ENCODE measurements at places on chromosomes 12 and 14.

- peak; percentile 12 for DNase-seq
These were observed 1.1 kb upstream of the HOXC4 start for GRCh38 chr12:54052438-54053002.

DNA sequence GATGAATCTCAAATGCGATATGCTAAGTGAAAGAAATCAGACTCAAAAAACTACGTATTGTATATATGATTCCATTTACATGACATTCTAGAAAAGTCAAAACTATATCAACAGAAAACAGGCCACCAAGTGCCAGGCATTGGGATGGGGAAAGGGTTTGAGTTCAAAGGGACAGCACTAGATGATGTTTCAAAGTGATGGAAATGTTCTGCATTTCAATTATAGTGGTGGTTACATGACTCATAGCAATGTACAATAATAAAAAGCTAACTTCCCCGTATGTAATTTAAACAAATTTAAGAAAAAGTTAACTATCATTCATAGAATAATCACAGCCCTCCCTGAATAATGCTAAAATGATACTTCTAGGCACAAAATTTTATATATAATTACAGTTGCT lies 13.5 kb downstream of the HECTD1 start:
- no peak for DNase-seq

DNA sequence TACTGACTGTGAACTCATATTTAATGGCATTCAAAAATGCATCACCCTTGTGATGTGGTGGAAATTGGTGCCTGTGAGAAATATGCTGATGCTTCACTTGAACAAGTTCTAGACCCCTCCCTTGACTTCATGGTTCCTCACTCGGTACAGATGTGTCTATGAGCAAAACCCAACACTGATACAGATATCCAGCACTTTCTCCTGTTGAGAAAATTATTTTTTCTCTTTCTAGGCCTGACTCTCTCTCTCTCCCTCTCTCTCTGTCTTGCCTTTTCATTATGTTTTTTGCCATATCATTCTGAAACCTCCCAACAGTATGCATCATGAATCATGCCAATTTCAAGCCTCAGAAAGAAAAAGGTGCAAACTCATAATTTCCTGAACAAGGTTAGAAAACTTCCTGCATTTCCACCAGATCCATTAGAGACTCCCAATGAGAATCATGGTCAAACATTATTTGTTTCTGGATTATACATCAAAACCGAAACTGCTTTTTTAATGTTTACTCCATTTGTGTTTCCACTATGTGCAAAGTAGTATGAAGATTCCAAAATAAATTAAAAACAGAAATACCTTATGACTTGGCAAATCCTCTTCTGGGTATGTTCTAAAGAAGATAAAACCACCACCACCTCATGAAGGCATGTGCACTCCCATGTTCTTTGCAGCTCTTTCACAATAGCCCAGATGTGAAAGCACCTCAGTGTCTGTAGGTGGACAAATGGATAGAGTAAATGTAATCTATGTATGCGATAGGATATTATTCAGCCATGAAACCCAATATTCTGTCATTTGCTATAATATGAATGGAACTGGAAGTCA lies 543.6 kb downstream of the TMEM121 start:
- no peak for DNase-seq

- no peak for DNase-seq
These were observed 6.2 kb upstream of the SYCP3 start for GRCh38 chr12:101745481-101745880.

GRCh38 chr14:91778217-91778616 lies 46.3 kb upstream of the CATSPERB start:
- DNase-seq = no peak

- no peak for DNase-seq
These were observed 760.1 kb downstream of the RPS29 start for GRCh38 chr14:48826058-48826457.

- no peak for DNase-seq
These were observed 35.9 kb upstream of the WNK1 start for GRCh38 chr12:716506-716905.

DNA sequence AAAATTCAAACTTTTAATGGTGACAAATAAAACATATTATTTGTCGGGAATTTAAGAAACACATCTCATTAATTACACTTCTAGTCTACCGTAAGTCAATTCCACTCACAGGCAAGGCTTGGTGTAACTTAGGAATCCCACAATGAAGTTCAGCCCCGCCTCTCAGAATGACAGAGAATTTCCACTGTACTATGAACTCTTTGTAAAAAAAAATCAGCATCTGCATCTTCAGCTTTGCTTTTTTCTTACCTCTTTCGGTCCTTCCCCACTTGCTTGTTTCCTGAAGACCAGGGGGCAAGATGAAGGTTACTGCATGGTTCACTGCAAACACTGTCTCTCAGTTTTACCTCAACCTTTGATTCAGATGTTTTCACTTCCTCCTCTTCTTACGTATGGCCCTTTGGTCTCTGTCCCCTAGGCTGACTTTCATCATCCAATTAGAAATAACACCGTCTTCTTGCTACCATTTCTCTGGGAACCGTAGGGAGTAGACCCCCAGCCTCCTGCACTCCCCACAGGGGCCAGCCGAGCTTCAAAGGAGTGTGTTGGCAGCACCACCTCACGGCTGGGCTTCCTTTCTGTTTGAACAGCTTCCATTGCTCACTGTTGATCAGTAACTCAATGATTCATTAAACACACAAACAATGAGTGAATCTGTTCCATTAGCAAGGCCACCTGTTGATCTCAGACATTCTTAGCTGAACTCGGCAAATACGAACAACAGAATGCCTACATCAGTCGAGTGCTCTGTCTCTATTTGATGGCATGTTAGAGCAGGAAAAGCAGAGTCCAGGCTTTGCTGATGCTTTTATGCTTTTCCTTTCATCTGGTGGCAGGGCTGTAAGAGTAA lies 343.0 kb downstream of the BMP4 start:
- DNase-seq = no peak

GRCh38 chr14:23056956-23057756 lies at the start of gene CDH24:
CDH24 (minus strand) TSS chr14:23057520; CDS start chr14:23055733, 1,787 bp downstream.
- no peak for DNase-seq

DNA sequence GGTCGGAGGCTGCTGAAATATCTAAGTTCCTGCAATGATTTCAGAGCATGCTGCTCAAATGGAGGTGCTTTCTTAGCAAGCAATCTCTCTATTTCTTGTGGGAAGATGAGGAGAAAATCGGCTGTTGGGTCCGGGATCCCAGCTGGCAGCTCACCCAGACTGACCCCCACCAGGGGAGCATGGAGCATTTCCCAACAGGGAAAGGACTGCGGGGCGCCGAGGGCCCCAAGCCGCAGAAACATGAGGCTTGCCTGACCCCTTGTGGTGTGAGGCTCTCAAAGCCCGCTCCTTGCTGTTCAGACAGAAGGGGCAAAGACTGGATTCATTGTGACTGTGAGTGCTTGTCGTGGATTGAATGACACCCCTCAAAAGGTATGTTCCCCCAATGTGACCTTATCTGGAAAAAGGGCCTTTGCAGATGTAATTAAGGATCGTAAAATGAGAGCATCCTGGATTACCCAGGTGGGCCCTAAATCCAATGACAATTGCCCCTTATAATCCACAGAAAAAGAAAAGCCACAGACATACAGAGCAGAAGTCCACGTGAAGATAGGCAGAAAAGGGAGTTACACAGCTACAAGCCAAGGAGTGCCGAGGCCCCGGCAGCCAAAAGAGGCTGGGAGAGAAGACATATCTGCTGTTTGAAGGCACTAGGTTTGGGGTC lies 116.3 kb upstream of the VASH1 start:
- DNase-seq = peak; percentile 31

- DNase-seq = no peak
These were observed 56.9 kb upstream of the E2F7 start for GRCh38 chr12:77122236-77122635.

DNA sequence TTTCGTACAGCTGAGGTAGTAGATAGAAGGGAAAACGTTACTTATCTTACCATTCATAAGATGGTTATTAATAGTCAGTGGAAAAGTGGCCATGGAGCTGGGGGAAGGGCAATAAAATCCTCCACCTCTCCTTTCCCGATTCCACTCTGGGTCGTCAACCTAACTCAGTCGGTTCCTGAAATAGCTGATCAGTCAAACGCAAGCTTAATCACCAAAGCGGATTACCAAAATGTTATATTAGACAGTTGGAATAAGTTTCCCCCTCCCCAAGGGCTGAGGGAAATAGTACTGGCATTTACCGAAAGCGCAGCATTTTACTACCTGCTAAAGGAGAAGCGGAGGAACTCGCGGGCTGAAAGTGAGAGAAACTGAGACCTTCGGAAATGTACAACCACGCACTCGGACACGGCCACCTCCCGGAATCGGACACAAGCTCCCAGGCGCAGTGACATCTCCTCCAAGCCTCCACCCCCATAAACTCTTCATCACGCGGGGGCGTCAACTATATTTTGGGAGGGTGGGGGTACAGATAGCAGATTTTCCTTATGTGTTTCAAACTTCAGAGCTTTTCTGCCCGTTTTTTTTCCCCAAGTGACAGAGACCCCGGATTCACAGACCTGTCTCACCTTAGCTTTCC lies 1.2 kb downstream of the PPM1H start:
- DNase-seq = no peak

- DNase-seq = no peak
These were observed 393 bp upstream of the DCAF5 start for GRCh38 chr14:69153152-69153872.

- DNase-seq = no peak
These were observed 13.3 kb upstream of the OAS3 start for GRCh38 chr12:112924986-112925385.

- no peak for DNase-seq
These were observed 12.5 kb downstream of the PCNX1 start for GRCh38 chr14:70919774-70920173.

- no peak for DNase-seq
These were observed 449.7 kb downstream of the TMTC2 start for GRCh38 chr12:83136411-83136810.

DNA sequence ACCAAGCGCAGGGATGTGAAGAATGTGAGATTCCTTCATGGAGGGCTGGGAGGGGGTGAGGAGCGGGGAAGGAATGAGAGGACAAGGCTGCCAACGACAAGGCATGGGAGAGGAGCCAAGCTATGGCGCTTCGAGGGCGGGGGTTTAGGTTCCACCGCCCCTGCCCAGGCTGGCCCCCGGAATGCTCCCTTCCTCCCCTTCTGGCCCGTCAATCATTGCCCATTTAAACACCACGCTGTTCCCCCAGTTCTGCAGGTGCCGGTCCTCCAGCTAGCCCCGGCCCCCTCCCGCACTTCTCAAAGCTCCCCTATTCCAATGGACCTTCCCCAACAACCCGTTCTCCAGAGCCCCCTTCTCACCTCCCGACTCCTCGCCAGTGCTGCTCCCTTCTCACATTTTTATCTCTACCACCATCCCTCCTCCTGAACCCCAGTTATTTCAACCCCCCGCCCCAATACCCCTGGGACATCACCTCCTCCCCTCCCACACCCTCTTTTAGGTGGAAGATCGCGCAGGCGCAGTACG lies 428 bp downstream of the RNF41 start:
- peak; percentile 38 for DNase-seq

GRCh38 chr12:110270125-110270962 lies 10.7 kb upstream of the ATP2A2 start:
- peak; percentile 67 for DNase-seq

DNA sequence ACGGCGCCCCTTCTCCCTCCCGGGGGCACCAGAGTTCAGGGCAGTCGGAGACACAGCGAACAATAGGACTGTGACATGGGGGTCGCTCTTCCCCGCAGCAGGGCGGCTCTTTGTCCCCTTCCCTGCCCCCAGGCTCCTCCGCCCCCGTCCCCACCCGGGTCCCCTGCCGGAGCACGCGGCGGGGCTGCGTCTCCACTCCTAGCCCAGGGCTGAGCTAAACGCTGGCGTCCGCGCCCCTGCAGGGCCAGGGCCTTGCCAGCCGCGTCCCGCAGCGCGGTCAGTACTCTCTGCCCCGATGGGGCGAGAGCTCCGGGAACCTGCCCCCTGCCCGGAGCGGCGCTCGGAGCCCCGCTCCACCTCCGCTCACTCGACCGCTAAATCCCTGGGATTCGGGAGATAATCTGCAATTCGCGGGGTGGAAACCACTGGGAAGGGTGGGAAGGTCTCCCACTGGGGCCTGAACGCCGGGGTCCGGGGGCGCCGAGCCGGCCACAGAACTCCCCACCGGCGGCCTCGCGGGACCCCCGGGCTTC lies 825 bp upstream of the CCDC85C start:
- DNase-seq = no peak

DNA sequence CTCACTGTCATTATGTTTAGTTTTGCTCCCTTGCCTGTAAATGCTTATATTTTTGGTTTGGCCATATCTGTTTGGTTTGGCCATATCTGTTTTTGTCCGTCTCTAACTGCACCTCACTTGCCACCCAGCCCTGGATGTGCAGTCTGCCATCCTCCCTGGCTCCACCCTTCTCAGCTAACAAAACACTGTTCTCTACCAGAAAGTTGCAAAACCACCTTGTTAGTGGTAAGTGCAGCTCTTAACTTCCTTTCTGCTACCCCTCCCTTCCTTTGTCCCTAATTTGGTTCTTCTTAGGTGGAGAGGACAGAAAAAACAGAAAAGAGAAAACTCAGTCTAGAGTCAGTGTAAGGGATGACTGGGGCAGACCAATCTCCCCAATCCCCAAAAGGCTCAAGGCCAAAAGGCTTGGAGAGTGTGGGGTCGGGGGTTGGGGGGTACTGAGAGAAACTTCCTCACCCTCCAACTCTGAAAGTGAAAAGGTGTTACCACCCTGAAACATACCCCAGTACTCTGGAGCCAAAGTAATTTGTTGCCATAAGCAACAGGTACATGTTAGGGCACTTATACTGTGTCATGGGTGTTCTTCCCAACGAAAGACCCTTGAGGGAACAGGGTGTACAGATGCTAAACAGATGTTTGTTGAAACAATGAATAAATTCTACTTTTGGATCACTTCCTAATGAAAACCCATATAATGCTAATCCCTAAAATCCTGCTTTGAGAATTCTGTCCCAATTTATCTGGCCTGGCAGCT lies 5.0 kb downstream of the BIN2 start:
- DNase-seq = no peak

GRCh38 chr12:110317911-110318310 lies 36.9 kb downstream of the ATP2A2 start:
- DNase-seq = no peak

DNA sequence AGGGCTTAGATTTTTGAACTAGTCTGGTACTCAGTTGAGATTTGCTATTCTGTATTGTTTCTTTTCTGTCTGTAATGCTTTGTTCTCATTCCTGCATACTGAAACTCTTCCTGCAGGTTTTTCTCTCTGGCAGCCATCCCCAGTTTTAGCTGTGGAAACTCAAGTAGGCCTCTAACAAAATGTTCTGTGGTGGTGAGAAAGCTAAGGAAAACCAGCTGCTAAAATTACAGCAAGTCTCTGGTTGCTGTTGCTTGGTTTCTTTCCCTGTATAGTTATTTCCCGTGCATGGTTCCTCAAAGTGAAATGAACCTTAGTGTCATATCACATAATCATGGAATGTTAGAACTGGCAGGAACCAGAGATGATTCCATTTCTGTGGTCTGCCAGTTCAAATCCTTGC lies 442.5 kb downstream of the NRXN3 start:
- DNase-seq = no peak

- peak; percentile 59 for DNase-seq
These were observed 6.6 kb upstream of the PLEKHG7 start for GRCh38 chr12:92696216-92696615.
